CD4-positive, alpha-beta T cell (primary cell): ENCODE measurements at places on chromosomes 11 and 22.

- no peak for DNase-seq
Observed at GRCh38 chr22:19760951-19761724, 560 bp downstream of the TBX1 start.

DNA sequence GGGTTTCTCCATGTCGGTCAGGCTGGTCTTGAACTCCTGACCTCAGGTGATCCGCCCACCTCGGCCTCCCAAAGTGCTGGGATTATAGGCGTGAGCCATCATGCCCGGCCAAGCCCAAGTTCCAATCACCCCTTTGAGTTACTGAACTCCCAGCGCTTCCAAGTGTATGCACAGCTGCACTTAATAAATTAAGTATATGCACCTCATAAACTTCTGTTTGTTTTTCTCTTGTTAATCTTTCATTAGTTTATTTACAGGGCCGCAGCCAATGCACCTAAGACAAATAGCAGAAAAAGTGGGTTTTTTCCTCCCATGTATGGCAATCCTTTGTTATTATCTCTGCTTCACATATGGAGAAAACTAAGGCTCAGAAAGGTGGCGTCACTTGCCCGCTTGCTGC, 21.3 kb downstream of the SYN3 start:
- DNase-seq: no peak

DNA sequence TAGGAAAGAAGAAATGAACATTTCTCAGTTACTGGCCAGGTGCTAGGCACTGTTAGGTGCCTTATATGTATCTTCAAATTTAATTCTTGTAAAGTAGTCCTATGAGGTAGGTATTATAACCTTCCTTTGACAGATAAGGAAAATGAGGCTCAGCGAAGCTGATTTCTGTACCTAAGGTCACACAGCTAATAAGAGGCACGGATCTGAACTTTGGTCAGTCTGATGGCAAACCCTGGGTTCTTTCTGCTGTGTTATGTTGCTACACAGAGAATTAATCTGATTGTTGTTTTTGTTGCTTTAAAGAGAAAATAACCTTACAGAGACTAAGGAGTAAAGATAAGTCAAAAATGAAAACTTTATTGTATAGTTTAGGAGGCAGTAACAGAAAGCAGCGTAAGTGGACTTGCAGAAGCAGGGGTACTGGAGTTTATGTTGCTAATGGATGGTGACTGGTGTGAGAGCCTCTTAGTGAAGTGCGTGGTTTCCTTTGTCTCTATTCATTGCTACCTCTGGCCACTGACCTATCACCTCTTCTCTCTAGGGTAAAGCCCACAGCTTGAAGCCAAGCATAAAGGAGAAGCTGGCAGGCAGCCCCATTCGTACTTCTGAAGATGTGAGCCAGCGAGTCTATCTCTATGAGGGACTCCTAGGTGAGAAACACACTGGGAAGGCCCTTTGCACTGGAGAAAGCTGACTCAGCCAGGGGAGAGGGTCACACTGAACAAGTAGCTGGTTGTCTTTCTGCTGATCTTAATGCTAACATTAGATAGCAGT, 38.3 kb downstream of the MADD start:
- DNase-seq: no peak

GRCh38 chr11:1218256-1218787, 4.5 kb upstream of the MUC5B start:
- DNase-seq: no peak

DNA sequence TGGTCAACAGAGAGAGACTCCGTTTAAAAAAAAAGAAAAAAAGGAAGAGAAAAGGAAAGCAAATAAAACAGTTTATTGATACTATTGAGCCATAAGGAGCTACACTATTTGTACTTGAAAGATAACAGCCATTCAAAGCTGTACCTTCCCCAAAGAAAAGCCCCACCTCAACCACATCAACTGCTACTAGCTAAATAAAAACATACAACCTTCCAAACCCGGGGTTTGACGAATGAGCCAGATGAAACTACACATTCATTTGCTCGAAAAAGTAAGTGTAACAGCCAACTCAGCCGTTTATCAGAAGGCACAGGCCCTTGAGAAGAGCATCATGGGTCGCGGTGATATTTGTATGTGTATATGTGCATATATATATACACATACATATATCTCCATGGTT, 78.4 kb downstream of the SIK3 start:
- DNase-seq: no peak

DNA sequence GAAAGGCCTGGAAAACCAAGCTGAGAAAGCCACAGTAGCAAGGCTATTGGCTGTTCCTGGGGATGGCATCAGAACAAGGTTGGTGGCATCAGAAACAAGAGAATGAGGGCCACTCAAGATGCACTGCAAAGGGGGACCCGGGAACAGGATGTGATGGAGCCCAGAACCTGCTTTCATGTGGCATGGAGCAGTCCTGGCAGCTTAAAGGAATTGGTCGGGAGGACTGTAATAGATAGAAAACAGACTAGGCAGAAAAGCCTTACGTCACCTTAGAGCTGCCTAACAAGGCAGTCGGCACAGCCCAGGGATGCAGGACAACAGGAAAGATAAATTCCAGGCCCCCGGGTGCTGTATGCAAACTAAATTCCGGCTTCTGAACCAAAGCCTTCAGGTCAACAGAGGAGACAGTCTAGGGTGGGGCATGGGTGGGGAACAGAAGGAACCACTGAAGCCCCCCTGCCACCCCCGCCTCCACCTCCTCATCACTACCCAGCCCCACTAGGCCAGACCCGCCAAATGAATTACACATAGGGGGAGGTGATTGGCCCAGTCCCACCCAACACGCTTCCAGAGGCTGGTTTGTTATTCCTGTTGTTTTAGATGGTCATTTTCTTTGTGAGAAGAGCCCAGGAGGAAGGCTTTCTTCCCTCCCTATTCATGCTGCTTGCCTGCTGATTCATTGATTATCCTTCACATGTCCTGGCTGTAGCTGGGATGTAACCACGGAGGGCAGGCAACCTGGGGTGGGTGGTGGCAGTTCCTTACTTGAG, 25.7 kb upstream of the LRRC55 start:
- no peak for DNase-seq

DNA sequence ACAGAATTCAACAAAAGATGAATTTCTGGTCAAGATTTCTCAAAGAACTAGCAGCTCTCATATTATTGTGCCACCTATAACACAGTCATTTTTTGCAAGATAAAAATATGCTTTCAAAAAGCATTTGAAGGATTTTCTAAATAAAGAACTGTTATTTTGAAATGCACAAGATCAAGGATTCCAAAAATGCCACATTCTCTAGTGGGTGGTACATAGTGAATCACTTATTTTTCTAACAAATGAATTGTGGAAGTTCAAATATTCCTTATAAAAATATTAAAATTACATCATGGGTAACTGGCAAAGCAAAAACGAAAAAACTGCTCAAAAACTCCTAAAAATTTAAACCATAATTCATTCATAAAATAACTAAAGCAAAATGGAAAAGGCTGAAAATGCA, 2.1 kb downstream of the RNF141 start:
- no peak for DNase-seq

DNA sequence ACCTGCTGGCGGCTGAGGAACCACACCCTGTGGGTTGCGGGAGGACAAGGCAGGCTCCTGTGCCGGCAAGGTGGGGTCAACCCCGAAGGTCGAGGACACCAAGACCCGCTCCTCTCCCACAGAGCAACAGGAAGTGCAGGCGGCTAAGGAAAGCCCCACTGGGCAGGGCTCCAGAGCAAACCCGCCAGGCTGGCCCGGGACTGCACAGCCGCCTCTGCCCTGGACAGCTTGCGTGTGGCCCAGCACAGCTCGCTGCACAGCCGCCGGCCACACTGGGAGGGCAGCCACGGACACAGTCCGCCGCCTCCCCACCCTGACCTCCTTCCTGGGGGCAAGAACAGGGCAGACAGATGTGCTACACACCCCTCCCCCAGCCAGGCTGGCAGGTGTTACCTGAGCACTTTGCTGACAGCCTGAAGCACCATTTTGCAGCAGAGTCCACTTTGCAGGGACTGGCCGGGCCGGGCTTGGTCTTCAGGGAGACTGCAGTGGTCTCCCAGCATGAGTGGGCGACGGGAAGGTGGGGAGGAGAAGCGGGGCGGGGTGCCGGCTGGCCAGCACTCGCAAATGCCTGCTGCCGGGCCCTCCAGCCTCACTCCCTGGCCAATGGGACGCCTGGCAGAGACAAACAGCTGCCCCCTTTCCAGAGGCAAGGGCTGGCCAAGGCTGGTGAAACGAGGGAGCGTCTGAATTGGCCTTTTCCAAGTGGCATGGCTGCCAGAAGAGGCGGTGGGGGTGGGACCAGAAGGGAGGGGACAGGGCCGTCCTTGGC, at the start of gene MOB2:
MOB2 (minus strand) TSS at position 726 of the 772 bp plus-strand sequence; CDS start at position 503, 223 bp downstream.
- peak; percentile 24 for DNase-seq

- DNase-seq: no peak
Observed at GRCh38 chr11:95371153-95371552, 140.2 kb upstream of the SESN3 start.

GRCh38 chr11:69774354-69775162, 583 bp downstream of the FGF4 start:
- DNase-seq: no peak

GRCh38 chr22:49999946-50000586, 12.5 kb downstream of the IL17REL start:
- no peak for DNase-seq

DNA sequence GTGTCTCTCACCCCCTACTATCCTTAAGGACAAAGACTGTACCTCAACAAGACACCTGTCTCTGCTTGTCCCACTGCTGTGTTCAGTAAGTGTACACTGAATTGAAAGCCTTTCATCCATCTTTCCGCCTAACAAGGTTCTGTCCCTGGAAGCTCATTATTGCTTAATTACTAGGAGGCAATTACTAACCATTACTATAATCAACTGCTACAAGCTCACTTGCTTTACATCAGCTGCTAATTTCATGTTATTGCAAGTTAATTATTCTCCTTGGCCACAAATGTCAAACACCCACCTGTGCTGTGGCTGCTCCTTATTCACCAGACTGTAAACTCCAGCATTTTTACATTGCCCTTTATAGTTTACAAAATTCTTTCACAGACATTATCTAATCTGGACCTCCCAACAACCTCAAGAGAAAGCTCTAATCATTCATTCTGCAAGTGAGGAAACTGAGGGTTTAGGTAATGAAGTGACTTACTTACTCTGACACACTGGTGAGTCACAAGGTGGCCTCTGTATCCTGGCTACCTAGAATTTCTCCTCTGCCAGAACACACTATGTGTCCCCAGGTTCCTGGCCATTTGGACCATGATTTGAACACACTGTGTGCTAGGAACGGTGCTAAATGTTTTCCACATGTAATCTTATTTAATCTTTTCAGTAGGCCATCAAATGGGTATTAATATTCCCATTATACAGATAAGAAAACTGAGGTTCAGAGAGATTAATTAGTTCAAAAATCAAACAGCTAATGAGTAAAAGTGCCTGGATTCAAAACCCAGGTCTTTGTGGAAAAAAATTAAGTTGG, 66.7 kb downstream of the RAB30 start:
- no peak for DNase-seq

- DNase-seq: no peak
Observed at GRCh38 chr22:23856721-23857605, 712 bp upstream of the SLC2A11 start.

DNA sequence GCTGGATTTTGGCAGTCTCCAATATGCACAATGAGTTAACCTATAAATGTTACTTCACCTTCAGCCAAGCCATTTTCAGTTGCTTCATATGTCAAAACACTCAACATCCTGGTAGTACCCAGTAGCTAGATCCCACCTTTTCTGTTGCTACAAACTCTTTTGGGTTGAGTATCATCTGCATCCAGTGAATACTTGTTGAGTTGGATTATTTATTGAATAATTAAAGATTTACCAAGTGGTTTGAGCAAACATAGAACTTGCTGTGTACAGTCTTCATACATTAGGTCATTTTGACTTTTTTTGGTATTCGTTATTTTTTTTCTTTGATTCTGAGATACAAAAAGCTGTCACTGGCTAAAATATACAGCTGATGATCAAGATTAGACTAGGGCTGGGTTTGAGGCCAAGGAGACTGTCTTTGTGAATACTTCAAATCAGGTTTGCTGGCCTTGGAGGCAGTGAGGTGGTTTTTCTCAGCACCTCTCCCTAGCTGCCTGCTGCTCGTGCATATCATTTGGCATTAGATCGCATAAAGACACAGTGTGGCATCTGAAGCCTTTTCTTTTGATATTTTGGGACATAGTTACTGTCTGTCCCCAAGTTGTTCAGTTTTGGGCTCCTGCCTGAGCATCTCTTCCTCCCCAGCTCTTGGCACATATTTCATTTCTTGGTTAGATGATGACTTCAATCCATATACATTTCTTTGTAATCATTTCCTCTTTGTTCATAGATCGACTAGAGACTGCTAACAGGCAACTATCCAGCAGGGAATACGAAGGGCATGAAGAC, 62.8 kb downstream of the AMOTL1 start:
- no peak for DNase-seq

GRCh38 chr11:131254254-131254653, 116.2 kb upstream of the NTM start:
- DNase-seq: no peak

- DNase-seq: no peak
Observed at GRCh38 chr11:82927264-82927880, 25.8 kb downstream of the DDIAS start.

DNA sequence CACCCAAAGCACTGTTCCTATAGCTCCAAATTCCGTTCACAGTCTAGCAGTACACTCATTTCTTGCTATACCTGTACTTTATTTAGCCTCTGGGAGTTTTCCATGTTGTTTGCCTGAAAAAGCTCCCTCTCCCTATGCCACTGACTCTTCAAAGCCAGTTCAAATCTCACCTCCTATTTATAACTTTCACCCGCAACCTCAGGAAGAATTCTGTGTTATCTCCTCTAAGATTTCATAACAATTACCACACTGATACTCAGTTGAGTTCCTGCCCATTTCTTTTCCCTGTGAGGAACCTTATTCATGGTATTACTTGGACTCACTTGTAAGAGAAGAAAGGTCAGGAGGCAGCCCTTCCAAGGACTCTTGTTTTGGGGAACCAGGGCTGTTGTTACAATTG, 25.2 kb downstream of the GDPD4 start:
- no peak for DNase-seq

DNA sequence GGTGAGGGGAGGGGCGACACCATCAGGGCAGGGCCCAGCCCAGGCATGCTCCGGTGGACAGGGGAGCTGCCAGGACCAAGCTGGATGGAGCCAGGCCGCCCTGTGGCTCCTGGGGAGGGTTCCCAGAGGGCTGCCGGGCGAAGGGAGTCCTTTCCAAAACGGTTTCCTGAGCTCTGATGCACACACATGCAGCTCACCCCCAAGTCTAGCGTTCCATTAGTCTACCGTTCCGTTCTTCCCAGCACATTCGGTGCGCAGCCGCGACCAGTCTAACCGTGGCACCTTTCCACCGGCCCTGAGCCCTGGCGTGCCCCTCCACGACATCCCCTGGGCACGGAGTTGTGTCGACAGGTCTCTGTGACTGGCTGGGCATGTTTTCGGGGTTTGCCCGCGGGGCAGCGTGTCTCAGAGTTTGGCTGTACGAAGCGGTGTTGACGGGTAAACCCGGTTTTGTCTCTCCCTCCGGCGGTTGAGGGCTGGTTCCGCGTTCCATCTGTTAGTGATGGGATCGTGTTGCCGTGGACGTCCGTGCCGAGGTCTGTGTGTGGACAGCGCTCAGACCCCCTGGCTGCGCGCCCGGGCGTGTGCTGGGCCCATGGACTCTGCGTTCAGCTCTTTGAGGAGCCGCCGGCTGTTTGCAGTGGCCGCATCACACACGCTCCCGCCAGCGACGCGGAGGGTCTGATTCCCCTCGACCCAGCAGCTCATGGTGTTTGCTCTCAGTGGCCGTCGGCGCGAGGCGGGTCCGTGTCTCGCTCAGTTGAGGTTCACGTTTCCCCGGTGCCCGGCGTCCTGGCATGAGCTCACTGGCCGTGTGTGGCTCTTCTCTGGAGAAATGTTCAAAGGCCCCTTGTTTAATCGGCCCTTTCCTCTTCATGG, 121.2 kb downstream of the IGLL1 start:
- DNase-seq: no peak
